Stimulated activated CD4-positive, alpha-beta T cell treated with anti-CD3 and anti-CD28 coated beads, Interleukin-4, amount 100 ng/mL, for 24 hours (primary cell): ENCODE measurements at places on chromosomes 16 and 17.

DNA sequence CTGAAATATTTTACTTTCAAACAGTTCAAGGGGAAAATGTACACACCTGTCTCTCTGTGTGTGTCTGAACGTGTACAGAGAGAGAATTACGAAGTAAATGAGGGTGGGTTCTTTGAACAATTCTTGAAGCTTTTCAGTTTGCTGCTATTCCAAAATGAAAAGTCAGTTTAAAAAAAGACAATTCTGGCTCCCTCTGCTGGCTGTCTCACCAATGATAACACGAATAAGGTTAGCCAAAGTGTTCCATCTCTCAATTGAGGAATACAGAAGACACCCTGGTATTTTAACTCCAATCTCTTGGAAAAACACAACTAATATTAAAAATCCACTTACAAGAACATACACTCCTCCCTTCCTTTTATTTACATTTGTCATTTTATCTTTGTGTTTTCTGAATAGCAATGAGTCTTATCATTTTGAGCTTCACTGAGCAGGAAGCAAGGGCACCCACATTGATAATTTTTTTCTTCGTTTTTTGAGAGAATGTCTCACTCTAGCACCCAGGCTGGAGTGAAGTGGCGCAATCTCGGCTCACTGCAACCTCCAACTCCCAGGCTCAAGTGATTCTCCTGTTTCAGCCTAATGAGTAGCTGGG, 20.5 kb downstream of the EFTUD2 start:
- DNase-seq: peak; percentile 18

DNA sequence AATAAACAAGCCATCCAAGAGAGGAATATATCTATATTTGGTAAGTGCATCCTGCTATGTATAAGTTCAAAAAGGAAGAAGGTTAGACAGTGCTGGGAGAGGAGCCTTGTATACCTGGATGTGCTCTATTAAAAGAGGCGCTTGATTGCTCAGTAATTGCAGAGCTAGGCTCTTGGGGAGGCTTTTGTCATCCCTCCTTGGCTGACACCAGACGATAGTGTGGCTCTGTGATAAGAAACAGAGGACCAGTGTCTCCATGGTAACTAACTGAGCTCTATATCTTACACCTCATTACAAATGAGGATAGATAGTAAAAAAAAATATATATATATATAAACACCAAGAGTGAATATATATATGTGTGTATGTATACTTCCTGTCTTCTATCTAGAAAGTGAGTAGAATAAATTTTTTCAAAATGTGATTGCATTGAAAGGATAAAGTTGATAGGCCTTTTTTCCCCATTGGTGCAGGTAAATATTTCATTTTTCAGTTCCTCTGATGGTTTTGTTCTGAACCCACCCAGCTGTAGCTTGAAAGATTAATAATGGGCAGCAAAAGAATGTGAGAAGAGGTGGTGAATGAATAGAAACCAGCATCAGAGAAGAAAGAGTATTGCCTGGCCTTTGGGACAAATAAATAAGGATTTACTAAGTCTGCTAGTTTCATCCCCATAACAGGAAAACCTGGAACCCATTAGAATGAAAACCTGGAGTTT, 303.7 kb downstream of the ZFHX3 start:
- no peak for DNase-seq

DNA sequence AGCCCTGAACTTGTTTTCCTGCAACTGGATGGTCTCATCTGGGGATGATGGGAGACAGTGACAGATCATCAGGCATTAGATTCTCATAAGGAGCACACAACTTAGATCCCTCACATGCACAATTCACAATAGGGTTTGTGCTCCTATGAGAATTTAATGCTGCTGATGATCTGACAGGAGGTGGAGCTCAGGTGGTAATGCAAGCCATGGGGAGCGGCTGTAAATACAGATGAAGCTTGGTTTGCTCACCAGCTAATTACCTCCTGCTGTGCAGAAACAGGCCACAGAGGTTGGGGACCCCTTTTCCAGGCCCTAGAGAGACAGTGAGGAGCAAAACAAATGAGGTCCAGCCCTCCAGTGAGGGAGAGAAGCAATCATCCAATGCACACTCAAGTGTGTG, 168.6 kb downstream of the RGS9 start:
- DNase-seq: no peak

DNA sequence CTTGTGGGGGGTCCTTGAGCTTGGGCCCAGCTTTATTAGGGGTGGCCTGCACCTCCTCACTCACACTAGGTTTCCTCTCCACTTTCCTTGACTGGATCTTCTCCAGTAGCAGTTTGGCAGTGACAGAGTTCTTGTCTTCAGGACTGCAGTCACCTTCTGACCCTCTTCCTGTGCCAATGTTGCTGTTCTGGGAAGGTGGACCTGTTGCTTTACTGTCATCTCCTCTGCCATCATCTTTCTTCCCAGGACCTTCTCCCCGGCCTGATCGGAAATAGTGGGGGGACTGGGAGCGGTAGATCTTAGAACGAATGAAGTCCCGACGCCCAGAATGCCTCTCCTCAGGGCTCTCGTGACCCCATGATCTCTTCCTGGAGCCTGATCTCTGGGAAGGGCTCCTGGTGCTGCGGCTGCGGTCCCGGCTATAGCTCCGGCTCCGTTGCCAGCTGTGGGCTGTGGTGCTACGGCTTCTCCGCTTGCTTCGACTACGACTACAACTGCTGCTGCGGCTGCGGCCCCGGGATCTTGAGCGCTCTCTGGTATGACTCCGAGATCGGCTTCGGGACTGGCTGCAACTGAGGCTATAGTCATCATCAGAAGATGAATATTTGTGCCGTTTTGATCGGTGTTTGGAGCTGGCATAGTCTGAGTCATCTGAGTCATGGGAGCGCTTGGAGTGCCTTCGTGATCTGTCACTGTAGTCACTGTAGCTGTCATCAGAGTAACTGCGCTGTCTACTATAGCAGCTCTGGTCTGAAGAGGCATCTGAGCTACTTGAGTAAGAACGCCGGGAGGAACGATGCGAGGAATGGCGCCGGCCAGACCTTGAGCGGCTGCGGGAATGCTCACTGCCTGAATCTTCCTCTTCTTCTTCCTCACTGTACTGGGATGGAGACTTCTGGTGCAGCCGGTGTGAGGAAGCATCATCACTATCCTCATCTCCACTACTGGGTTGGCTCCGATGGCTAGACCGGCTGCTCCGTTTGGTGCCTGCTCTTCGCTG, 9.5 kb upstream of the ITGA2B start:
- no peak for DNase-seq

- no peak for DNase-seq
Observed at GRCh38 chr16:29022196-29022595, 37.3 kb downstream of the LAT start.

GRCh38 chr17:82922646-82923045, 82.8 kb upstream of the ZNF750 start:
- DNase-seq: no peak

DNA sequence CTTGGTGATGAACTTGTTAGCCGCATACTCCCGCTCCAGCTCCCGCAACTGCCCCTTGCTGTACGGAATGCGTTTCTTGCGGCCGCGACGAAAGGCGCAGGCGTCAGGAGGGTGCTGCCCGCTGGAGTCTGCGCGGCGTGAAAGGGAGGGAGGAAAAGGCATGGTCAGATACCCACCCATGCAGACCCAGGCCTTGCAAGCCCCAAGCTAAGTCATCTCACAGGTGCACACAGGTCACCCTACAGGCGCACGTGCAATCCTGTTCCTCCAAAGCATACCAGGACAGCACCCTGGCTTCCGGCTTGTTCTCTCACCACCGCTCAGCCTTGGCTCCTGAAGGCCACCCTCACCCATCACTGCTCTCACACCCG, 1.6 kb downstream of the HOXB13 start:
- no peak for DNase-seq

GRCh38 chr16:426115-426905, 861 bp downstream of the RAB11FIP3 start:
- DNase-seq: no peak
